ENCODE measurements at places on chromosomes 11 and 22.

- no peak for DNase-seq
Measured at GRCh38 chr11:124172599-124172998, 10.5 kb upstream of the OR10D3 start.

- no peak for DNase-seq
Measured at GRCh38 chr22:46452195-46453005, 85.0 kb downstream of the CELSR1 start.

DNA sequence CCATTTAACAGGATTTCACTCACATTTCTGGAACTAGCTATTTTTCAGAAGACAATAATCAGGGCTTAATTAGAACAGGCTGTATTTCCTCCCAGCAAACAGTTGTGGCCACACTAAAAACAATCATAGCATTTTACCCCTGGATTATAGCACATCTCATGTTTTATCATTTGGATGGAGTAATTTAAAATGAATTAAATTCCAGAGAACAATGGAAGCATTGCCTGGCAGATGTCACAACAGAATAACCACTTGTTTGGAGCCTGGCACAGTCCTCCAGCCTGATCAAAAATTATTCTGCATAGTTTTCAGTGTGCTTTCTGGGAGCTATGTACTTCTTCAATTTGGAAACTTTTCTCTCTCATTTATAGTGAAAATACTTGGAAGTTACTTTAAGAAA lies 9.2 kb downstream of the PRSS23 start:
- DNase-seq, result no peak

GRCh38 chr11:116388146-116388545 lies 384.6 kb downstream of the BUD13 start:
- no peak for DNase-seq
